ENCODE measurements at places on chromosomes 7 and 10.

DNA sequence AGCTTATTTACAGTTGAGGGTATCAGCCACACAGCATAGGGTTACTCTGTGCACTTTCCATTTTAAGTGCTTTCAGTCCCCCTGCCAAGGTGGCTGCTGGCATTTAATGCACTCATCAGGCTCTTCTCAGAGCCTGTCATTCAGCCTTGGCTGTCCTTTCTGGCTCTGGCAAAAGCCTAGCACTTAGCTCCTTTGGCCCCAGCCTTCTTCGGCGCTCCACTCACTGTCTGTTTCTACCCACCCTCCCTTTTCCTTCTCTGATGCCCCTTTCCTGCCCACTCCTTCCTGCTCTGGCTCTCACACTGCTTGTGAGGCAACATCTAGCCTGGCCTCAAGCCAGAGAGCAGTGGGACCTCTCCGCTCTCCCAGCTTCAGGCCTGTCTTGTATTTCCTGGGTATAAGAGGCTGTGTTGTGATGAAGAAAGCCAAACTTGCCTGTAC, 60.2 kb downstream of the WIPF3 start:
- DNase-seq = no peak

DNA sequence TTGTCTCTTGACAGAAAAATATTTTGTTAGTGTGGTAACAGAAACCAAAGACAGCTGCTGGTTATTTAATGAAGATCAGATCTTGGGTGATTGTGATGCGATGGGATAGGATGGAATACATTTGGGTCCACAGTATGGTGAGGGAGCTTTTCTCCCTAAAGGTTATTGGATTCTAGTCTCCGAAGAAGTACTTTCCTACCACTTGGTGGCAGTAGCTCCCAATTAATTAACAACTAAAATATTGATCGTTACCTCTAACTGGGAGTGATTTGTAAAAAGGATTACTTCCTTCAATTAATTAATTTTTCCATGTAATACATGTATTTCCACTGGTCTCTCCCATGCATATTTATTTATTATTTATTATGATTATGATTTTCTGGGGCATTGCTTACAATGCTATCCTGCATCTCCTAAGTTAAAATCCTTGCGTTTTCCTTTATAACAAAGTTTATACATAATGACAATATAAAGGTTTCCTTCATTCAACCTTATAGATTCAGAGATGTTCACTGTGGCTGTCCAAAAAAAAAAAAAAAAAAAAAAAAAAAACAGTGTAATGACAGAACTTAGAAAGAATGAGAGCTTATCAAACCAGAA, 25.6 kb downstream of the TMEM196 start:
- DNase-seq = no peak

- DNase-seq = no peak
Observed at GRCh38 chr7:101146-102046, 91.0 kb upstream of the FAM20C start.

DNA sequence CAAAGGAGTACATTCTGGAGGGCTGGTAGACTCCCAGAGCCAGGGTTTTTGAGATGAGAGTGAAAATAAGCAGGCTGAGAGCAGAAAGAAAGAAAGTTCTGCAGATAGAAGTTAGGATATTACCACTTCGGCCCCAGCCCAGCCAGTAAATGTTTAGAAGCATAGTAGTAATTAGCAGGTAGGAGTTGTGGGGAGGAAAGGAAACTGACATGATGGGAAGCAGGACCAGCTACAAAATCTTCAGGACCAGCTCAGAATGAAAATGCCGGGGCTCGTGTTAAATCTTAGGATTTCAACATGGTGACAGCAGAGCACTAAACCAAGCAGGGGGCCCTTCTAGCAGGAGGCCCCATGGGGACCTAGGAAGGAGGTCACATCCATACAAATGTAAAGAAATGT, 28.7 kb downstream of the PRSS2 start:
- DNase-seq = no peak

GRCh38 chr7:21671859-21672258, 129.0 kb downstream of the DNAH11 start:
- DNase-seq = no peak

GRCh38 chr7:81333004-81333403, 414.2 kb upstream of the SEMA3C start:
- no peak for DNase-seq

Data from activated CD4-positive, alpha-beta T cell treated with anti-CD3 and anti-CD28 coated beads for 48 hours (primary cell).